ENCODE measurements at places on chromosomes 12 and 14. TPM values are rescaled to one million over a fixed set of nuclear protein-coding genes. Genes with fewer than 3 reads are reported as not detected.

Gene ST8SIA1
- 0.68 TPM for total RNA-seq

Gene PPP4R4
- 0.73 TPM for total RNA-seq

Gene CABP1
- total RNA-seq: 3.4 TPM

Gene CD163L1
- 0.80 TPM for total RNA-seq

Gene MIA2
- total RNA-seq: 18.3 TPM

Gene KRT75
- total RNA-seq: not detected

Gene CYP27B1
- 0.54 TPM for total RNA-seq

GRCh38 chr14:38790916-38791315 is 312.1 kb downstream of the SEC23A start:
- DNase-seq: no peak

DNA sequence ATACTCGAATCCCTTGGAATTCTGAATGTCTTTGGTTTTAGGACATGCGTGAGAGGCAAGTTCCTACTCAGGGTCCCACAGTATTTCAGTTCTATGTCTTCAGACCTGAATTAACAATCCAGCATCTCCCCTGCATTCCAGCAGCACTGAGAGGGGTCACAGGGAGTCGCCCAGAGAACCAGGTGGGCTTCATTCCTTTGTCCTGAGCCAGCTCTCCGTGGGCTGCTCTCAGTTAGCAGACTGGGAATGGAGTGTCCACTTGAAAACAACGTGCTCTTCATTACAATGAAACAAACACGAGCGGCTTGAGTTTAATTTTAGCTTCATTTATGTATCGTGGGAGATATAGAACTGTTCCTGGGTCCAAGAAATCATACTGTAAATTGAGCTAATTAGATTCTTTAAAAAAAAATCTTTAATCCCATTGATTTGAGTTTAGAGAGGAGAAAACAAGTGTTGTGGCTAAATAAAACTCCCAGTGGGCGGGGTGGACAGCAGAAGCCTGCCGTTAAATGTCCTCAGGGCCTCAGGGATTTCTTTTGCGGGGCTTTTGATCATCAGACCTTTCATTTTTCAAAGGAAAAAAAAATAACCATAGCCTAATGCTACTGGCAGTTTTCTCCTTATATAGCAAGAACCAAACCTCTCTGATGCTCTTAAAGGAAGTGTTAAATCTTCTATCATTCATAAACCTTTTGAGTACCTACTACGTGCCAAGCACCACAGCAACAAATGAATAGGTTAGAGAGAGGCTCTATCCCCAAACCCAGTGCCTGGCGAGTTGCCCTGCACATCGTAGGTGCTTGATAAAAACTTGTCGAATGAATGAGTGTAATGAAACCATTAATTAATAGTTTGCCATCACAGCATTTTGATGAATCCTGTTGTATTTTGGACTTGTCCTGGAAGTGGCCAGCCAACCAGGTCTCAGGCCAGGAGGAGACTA is 140.4 kb downstream of the CHST11 start:
- no peak for DNase-seq

GRCh38 chr12:48442179-48442847 is 30.0 kb upstream of the ANP32D start:
- DNase-seq: no peak

- DNase-seq: peak; percentile 62
Measured at GRCh38 chr12:6551496-6552139, 4.2 kb downstream of the IFFO1 start.

GRCh38 chr14:99041820-99042174 is 230.2 kb downstream of the BCL11B start:
- DNase-seq: no peak
